ENCODE measurements at places on chromosomes 1 and 21. TPM values are rescaled to one million over a fixed set of nuclear protein-coding genes. Genes with fewer than 3 reads are reported as not detected.
A peak's percentile ranks its signal among the peaks of the same experiment; 100 is the strongest.

- H3K27me3 ChIP-seq = no peaks in the 10 kb centered on the region
- H3K4me3 ChIP-seq = no peak overlapping the region
- no peak overlapping the region for H3K27ac ChIP-seq
- H3K36me3 ChIP-seq = no peaks in the 10 kb centered on the region
- no peak for DNase-seq
Measured at GRCh38 chr1:41710980-41711379, 207.7 kb downstream of the HIVEP3 start.

DNA sequence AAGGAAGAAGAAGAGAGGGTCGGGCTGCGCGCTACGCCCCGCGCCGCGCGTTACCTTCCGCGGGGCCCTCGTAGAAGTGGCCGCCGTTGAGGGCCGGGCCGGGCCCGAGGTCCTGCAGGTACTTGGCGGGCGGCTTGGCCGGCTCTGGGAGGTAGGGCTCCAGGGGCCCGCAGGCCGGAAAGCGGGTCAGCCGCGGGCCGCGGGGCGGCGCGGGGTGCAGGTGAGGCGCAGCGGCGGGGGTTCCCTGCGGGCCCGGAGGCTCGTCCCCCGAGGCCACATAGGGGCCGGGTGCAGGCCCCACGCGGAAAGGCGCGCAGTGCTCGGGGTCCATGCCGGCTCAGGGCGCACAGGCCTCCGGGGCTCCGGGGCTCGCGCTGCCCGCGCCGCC is 196 bp downstream of the ALX3 start:
- DNase-seq = no peak
- no peak overlapping the region for H3K27ac ChIP-seq
- peaks cover 40% of the 10 kb centered on the region for H3K4me1 ChIP-seq
- H3K36me3 ChIP-seq = no peaks in the 10 kb centered on the region

DNA sequence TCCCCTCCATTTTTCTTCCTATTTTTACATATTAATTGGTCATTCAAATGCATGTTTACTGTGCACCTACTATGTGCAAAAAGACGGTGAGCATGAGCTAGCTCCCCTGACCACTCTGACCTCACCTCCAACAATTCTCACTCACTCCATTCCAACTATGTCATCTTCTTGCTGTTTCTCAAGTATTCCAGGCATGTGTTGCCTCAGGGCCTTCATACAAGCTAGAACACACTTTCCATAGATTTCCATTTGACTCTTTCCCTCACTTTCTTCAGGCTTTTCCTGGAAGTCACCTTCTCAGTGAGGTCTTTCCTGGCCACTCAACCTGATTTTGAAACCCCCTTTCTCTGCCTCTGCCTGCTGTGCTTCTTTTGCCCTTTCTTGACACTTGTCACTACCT is 32.6 kb downstream of the CHIA start:
- H3K36me3 ChIP-seq = no peaks in the 10 kb centered on the region
- no peak overlapping the region for H3K4me3 ChIP-seq
- H3K27ac ChIP-seq = no peak overlapping the region
- no peak for DNase-seq
- H3K27me3 ChIP-seq = no peaks in the 10 kb centered on the region
- H3K4me1 ChIP-seq = no peaks in the 10 kb centered on the region

GRCh38 chr1:107142140-107142542 is 1.3 kb downstream of the NTNG1 start:
- H3K27ac ChIP-seq = no peak overlapping the region
- peaks cover 27% of the 10 kb centered on the region for H3K27me3 ChIP-seq
- H3K36me3 ChIP-seq = no peaks in the 10 kb centered on the region
- DNase-seq = peak; percentile 57
- H3K4me1 ChIP-seq = peaks cover 18% of the 10 kb centered on the region

DNA sequence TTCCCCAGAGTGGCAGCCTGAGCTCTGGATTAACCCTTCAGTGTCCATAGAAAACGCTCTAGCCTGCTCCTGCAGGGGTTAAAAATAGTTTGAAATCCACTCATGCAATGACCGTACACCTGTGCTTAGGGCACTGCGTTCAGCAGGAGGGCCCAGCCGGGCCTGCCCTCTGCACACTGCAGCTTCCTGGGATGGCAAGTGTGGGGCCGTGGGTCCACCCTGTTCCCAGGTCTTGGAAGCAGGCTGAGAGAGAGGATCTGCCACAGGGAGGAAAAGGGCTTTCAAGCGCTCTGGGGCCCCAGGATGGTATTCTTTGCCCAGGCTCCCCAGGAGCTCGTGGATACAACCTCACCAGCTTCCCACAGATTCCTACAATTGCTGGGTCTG is 1.5 kb upstream of the S100B start:
- DNase-seq = no peak
- no peaks in the 10 kb centered on the region for H3K36me3 ChIP-seq
- H3K27me3 ChIP-seq = no peaks in the 10 kb centered on the region
- peaks cover 23% of the 10 kb centered on the region for H3K4me1 ChIP-seq
- H3K4me3 ChIP-seq = no peak overlapping the region

DNA sequence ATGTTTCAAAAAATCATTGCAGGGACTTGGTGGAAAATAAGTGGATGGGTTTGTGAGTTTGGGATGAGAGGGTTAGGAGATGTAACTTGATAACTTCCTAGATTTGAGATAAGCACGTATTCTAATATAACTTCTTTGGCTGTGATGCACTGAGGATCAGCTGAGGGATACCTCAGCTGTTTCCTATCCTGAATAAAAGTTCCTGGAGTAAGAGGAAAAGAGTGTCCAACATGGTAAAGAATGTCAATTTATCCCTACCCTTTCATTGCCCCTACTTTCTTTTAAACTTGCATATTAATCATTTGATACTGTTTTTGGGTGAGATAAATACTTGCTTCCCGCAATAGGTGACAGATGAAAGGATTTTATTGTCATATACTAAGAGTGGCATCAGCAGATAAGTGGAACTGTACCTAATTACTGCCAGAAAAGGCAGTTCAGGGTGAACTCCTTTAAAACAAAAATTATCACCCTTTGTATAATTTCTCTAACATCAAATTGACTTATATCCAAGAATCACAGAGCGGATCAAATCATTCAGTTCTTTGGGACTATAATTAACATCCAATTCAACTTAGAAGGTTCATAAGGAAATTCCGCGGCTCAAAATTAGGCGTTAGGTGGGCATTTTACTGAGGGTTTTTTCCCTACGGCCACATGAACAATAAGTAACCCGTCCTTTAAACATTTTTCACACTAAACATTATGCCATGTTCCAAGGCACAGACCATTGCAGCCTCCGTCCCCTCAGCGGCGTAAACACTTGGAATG is 1.4 kb upstream of the SUCO start:
- peaks cover 22% of the 10 kb centered on the region for H3K4me1 ChIP-seq
- no peak for DNase-seq
- peak overlapping the region; percentile 88 for H3K4me3 ChIP-seq

GRCh38 chr1:75671708-75672107 is 52.8 kb upstream of the ACADM start:
- no peak overlapping the region for H3K4me3 ChIP-seq
- no peaks in the 10 kb centered on the region for H3K36me3 ChIP-seq
- no peak overlapping the region for H3K27ac ChIP-seq
- H3K4me1 ChIP-seq = no peaks in the 10 kb centered on the region
- H3K27me3 ChIP-seq = no peaks in the 10 kb centered on the region

The ATP1A4 gene
- polyA plus RNA-seq = 0.12 TPM

The NIPAL3 gene
- polyA plus RNA-seq = 23.0 TPM

The SAMD11 gene
- polyA plus RNA-seq = not detected

The SPATA6 gene
- 0.61 TPM for polyA plus RNA-seq

Data from B cell (primary cell).